Glutamatergic neuron (in vitro differentiated cells): ENCODE measurements at places on chromosomes 16 and 17. TPM values are rescaled to one million over a fixed set of nuclear protein-coding genes. Genes with fewer than 3 reads are reported as not detected.

Gene SDR42E2
- total RNA-seq, result not detected

Gene PRCD
- 1.4 TPM for total RNA-seq

Gene MPO
- not detected for total RNA-seq

Gene ENPP7
- not detected for total RNA-seq

Gene GJD3
- total RNA-seq, result not detected

Gene SYT17
- 10.0 TPM for total RNA-seq

Gene LHX1
- 2.6 TPM for total RNA-seq

Gene SCARF1
- total RNA-seq, result 4.0 TPM

Gene ITGB3
- total RNA-seq, result not detected

Gene MAF
- total RNA-seq, result 5.0 TPM

Gene WNT9B
- total RNA-seq, result not detected

Gene THRA
- total RNA-seq, result 17.6 TPM

Gene JMJD6
- total RNA-seq, result 39.0 TPM

Gene CPNE2
- 3.4 TPM for total RNA-seq

Gene PKMYT1
- 8.5 TPM for total RNA-seq

Gene CCDC102A
- not detected for total RNA-seq

Gene CLDN9
- total RNA-seq, result 0.39 TPM

Gene NTN3
- 5.4 TPM for total RNA-seq

Gene TM4SF5
- not detected for total RNA-seq

Gene HIGD1B
- total RNA-seq, result 1.1 TPM

Gene LRRC75A
- total RNA-seq, result 7.3 TPM

Gene IL17C
- not detected for total RNA-seq

Gene CACNG1
- total RNA-seq, result not detected

Gene MT1A
- total RNA-seq, result not detected

Gene MLYCD
- total RNA-seq, result 9.5 TPM

Gene TRAP1
- total RNA-seq, result 97.3 TPM

Gene SLC47A2
- not detected for total RNA-seq

Gene KRT33B
- total RNA-seq, result 0.61 TPM
